Cerebellum (tissue), 4 donors: ENCODE measurements at places on chromosomes 16 and 17. TPM values are rescaled to one million over a fixed set of nuclear protein-coding genes. Genes with fewer than 3 reads are reported as not detected.

The GFER gene
- total RNA-seq, result 9.5 TPM

The PFAS gene
- total RNA-seq, result 19.5 TPM

The CAPNS2 gene
- total RNA-seq, result 0.82 TPM

The SMG1 gene
- total RNA-seq, result 129 TPM

The TTYH2 gene
- total RNA-seq, result 14.4 TPM

The ABCC6 gene
- total RNA-seq, result 0.18 TPM

The EME1 gene
- 4.7 TPM for total RNA-seq

The RASD1 gene
- total RNA-seq, result 10.1 TPM

The IKZF3 gene
- not detected for total RNA-seq

The ATAD5 gene
- total RNA-seq, result 11.2 TPM

The DCAKD gene
- total RNA-seq, result 41.9 TPM

The NOTUM gene
- total RNA-seq, result 0.27 TPM

The CCL15 gene
- total RNA-seq, result not detected

The SDK2 gene
- 5.4 TPM for total RNA-seq

The PYDC1 gene
- total RNA-seq, result 0.36 TPM

The TNFSF12 gene
- total RNA-seq, result 1.00 TPM

The ACE gene
- total RNA-seq, result 7.3 TPM

The LLGL2 gene
- 1.1 TPM for total RNA-seq

The CLEC10A gene
- total RNA-seq, result not detected

The CNTD1 gene
- 0.54 TPM for total RNA-seq
